ENCODE measurements at places on chromosomes 4 and X.

GRCh38 chr4:118683513-118683912 is 1.7 kb upstream of the METTL14 start:
- no peak for DNase-seq

GRCh38 chr4:54109241-54110018 is 9.5 kb downstream of the GSX2 start:
- no peak for DNase-seq

GRCh38 chr4:41057467-41057866 is 156.9 kb downstream of the APBB2 start:
- DNase-seq, result no peak

DNA sequence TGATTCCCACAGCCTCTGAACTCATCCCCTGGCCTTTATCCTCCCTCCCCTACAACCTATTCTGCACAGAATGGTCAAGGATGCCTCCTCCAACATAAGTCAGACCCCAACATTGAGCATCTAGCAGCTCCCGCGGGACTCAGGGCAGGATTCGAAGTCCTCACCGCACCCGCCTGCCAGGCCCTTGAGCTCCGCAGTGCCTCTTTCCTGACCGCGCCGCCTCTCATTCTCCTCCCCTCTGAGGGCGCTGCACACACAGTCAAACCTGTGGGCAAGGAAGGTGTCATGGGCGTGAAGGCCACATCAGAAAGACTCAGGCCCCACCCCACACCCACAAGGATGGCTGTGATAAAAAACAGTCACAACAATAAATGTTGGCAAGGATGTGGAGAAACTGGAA is 84.1 kb downstream of the CPZ start:
- DNase-seq, result no peak

- no peak for DNase-seq
These were observed 53.4 kb downstream of the AFAP1 start for GRCh38 chr4:7886007-7886973.

- no peak for DNase-seq
These were observed 205.9 kb upstream of the GALNT7 start for GRCh38 chr4:172962564-172963353.

DNA sequence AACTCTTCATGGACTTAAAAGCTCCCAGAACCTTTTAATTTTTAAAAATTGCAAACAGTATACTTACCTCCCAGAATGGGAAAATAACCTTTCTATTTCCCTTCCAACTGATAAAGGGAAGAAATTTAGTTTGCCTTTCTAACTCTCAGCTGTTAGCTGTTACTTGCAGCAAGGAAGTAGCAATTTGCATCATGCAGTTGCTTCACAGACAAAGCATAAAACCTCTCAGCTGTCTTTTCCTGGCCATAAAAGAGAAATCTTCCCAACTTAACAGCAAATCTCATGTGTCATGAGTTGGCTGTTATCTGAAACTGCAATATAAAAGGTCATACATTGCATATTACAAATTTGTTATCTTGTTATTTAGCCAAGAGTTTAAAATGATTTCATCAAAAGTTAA is 18.4 kb downstream of the C4orf17 start:
- DNase-seq, result no peak

DNA sequence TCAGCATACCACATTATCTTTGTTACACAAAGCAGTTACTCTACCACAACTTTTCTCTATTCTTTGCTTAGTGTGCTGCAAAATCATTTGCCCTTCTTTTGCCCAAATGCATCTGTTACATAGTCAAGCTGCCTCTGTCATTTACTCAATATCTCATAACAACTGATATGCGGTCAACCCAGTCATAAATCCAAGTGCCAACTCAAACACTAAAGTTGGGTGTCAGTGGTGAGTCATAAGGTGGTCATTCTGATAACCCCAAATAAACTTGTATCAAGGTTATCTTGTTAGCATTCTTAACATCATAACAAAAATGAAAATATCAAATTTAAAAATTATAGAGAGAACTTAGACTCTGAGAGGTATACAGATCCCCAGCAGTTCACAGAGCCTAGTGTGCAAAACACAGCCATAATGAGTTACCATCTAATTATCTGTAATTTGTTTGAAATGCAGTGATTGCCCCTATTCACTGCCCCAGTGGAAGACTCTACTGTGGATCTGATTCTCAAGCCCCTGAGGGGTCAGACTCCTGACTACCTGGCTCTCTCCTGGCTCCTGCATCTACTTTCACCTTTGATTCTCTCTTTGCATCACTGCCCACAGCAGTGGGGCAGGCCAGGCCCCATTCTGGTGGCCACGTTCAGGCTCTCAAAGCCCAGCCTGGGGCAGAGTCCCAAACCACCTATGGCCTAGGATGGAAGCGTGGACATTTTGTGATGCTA is 29.2 kb downstream of the TBC1D9 start:
- no peak for DNase-seq

DNA sequence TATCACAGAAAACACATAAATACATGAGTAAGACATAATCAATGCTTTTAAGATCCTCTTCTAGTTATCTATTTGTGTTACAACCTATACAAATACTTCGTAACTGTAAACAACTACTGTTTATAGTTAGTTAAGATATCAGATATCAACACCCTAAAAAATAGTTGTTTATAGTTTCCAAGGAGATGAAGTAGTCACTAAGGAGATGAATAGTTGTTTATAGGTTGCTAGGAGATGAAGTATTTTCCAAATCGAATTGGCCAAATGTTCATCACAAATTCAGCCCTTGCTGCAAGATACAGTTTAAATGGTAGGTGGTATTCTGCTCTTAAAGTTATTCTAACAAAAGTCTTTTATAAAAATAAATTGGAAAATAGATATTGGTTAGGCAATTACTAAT is 618.2 kb upstream of the PCDH10 start:
- no peak for DNase-seq

- DNase-seq, result no peak
These were observed 519.0 kb downstream of the IL15 start for GRCh38 chr4:142155347-142155746.

DNA sequence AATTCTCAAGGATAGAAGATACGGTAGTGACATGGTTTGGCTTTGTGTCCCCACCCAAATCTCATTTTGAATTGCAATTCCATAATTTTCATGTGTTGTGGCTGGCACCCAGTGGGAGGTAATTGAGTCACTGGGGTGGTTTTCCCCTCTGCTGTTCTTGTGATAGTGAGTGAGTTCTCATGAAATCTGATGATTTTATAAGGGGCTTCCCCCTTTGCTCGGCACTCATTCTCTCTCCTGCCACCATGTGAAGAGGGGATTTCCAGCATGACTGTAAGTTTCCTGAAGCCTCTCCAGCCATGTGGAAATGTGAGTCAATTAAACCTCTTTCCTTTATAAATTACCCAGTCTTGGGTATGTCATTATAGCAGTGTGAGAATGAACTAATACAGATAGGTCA is 8.5 kb upstream of the SPANXN4 start:
- DNase-seq, result no peak

- DNase-seq, result no peak
These were observed 33.7 kb downstream of the SRPX2 start for GRCh38 chrX:100677611-100678181.

GRCh38 chr4:44983083-44983482 is 256.7 kb upstream of the GNPDA2 start:
- DNase-seq, result no peak

GRCh38 chr4:185721190-185722028 is 90.6 kb downstream of the SORBS2 start:
- no peak for DNase-seq

GRCh38 chr4:146486565-146486964 is 35.2 kb downstream of the SLC10A7 start:
- DNase-seq, result no peak

GRCh38 chr4:48388525-48389154 is 47.3 kb downstream of the SLAIN2 start:
- DNase-seq, result no peak

GRCh38 chr4:107444-108429 is 16.6 kb upstream of the ZNF718 start:
- no peak for DNase-seq

DNA sequence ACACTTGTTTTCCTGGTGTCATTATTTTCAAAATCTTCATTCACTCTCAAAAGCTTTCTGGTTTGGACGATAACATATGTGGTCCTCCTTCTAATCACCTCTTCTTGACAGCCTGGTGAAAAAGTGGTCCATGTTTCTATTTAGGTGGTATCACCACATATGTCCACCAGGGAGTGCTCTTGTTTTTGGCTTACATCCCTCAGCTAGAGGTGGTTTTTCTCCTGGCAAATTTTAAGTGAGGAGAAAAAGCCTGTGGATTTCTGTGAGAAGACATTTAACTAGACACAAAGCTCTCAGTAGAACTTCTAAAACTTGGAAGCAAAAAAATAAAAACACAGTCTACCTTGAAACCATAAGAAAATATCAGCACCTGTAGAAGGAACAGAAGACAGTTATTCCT is 58.0 kb upstream of the FRMPD4 start:
- DNase-seq, result peak; percentile 13

DNA sequence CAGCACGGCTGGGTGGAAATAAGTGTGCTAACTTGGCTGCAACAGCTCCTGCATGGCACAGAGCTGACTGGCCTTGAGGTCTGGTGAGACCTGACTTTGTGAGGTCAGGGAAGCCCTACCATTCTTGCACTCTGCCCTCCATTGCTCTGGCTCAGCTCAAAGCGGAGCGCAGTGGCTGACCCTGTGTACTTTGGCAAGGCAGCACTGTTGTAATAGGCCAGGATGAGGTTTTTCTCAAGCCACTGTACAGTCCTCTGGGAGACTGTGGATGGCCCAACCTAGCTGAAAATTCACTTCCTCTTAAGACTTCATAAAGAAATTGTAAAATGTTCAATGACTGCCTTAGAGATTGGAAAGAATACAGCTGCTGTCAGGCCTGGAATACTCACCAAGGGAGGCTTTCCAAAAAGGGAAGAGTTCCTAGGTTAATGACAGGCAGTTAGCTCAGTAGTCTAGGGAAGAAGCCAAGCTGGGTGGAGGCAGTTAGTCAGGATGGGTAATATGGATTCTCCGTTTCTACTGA is 129.8 kb downstream of the GUCY2F start:
- no peak for DNase-seq

GRCh38 chrX:7568130-7568529 is 274.8 kb upstream of the VCX start:
- DNase-seq, result no peak

- DNase-seq, result no peak
These were observed 71.7 kb downstream of the SRPX start for GRCh38 chrX:38149016-38149415.

DNA sequence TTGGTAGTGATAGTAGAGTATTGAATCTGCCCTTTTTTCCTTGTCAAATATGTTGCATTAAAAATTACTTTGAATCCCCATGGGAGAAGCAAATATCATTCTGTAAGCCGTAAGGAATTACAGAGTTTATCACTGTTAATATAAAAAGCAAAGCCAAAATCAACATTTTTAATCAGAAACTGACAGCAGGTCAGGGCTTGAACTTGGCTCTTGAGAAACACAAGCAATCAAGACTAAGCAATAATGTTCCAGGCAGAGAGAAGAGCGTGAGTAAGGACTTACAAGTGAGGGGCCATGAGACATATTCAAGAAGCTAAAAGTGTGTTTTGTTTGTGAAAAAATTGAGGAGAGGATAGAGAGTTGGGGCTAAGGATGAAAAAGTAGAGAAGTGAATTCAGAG is 68.2 kb downstream of the ARHGAP6 start:
- no peak for DNase-seq

- peak; percentile 33 for DNase-seq
These were observed 282.9 kb downstream of the USP46 start for GRCh38 chr4:52376132-52376704.

GRCh38 chrX:153773218-153773611 is 7.6 kb upstream of the SRPK3 start:
- DNase-seq, result no peak

GRCh38 chrX:8319359-8319758 is 145.3 kb upstream of the VCX3B start:
- DNase-seq, result no peak

GRCh38 chrX:140141444-140142029 is 176.2 kb upstream of the CXorf66 start:
- DNase-seq, result peak; percentile 48

GRCh38 chr4:99339172-99339571 is 13.4 kb downstream of the ADH1C start:
- no peak for DNase-seq

- no peak for DNase-seq
These were observed 415.1 kb downstream of the AFF2 start for GRCh38 chrX:148915474-148915873.

DNA sequence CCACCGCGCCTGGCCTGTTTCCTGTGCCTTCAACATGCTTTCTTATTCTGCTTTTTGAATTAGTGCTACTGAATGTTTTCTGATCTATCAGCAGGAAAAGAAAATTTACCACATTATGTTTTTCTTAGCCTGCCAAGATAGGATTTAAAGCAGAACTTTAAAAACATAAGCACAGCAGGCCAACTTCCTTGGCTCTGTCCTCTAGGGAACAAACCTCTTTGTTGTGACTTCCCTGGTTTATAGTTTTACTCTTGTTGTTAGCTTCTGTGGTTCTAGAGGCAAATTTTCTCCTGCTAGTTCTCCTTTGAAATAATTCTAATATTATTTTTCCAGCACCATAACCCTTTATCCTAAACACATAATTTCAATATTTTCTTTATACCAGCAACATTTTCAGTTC is 605.1 kb downstream of the ADGRL3 start:
- no peak for DNase-seq

DNA sequence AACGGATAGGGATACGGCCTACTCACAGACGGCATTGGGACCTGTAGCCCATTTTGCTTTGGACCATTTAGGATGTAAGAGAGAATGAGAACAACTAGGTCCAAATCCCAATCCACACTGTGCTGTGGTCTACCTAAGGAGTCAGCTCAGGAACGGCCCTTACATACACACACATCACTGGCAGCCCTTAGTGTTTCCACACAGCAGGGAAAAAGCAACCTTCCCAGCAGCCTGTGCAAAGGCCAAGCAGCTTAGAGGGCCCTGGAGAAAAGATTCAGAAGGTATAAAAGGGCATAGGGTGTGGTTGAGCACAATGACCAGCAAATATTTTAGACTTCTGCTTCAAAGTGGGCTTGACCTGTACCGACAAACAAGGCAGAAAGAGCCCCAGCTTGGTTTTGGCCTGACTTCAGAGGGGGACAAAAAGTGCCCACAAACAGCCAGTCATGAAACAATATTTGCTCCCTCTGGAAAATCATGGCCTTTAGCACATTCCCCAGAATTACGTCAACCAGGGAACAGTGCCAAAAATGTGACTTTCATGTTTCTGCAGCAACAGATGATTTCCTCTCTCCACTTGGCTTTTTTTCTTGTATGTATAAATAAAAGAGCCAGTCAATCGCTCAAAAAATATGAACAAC is 359.5 kb upstream of the FGF16 start:
- no peak for DNase-seq

DNA sequence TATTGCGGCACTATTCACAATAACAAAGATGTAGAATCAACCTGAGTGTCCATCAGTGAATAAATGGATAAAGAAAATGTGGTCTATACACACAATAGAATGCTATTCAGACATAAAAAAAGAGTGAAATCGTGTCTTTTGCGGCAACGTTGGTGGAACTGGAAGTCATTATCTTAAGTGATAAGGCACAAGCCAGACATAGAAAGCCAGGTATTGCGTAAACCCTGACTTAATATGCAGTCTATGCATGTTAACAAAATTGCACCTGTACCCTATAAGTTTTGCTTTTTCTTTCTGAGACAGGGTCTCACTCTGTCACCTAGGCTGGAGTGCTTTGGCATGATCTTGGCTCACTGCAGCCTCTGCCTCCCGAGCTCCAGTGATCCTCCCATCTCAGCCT is 28.6 kb downstream of the KIAA0232 start:
- DNase-seq, result no peak
